NCI-H1092 (cell line): ENCODE measurements at places on chromosomes 13 and 19.

- DNase-seq: no peak
Measured at GRCh38 chr19:608155-609003, 18.7 kb downstream of the HCN2 start.

DNA sequence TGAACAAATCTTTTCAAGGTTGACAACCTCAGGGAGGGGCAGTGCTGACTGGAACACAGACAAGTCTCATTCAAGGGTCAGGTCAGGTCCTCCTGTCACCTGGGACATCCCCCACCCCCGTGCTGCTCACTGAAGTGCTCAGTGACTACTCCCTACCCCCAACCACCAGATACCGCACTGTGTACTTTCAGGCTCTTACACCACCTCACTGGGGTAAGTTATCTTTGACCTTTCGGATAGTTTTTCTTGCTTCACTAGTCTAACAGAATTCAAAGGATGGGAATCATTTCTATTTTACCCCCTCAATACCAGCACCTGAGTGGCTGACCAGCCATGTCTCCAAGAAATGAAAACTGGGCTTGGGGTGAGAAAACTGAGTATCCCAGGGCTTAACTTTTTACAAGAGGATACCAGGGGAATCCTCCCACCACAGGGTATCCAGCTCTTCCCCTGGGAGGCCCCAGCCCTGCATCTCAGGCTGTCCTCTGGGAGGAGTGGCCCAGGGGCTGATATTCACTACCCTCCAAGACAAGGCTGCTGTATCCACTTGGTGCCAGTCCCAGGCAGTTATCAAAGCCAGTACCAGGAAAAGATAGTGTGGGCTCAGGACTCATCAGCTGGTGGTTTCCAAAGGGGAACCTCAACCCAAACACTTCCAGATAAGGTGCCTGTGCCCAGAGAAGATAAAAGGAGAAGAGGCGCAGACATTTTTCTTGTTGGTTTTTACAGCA is 2.1 kb downstream of the ZNF563 start:
- DNase-seq: no peak

GRCh38 chr19:38727868-38728660 is 16.2 kb downstream of the CAPN12 start:
- no peak for DNase-seq

DNA sequence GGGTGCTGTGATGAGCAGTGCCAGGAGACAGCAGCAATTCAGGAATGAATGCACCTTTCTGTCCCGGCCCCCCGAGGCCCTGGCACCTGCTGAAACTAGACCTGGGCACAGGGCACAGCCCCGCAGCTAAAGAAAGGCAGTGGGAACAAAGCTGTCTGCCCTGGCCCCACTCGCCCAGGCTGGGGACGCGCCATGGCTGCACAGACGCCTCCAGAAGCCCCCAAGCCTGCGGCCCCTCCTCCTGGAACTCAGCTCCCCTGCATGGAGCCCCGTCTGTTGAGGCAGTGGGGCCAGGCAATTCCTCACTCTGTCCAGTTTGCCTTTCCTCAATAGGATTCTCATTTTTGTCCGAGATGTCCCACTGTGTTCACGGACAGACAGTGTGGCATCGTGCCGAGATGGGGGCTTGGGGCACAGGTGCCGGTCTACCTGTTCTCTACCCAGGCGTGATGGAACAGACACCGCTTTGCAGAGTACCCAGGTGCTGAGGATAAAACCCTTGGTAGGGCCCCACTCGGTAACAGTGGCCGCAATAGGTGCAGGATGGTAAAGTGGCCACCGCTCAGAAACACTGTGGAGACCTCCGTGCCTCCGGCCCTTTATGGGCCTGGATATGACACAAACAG is 146.5 kb upstream of the SOX1 start:
- no peak for DNase-seq

DNA sequence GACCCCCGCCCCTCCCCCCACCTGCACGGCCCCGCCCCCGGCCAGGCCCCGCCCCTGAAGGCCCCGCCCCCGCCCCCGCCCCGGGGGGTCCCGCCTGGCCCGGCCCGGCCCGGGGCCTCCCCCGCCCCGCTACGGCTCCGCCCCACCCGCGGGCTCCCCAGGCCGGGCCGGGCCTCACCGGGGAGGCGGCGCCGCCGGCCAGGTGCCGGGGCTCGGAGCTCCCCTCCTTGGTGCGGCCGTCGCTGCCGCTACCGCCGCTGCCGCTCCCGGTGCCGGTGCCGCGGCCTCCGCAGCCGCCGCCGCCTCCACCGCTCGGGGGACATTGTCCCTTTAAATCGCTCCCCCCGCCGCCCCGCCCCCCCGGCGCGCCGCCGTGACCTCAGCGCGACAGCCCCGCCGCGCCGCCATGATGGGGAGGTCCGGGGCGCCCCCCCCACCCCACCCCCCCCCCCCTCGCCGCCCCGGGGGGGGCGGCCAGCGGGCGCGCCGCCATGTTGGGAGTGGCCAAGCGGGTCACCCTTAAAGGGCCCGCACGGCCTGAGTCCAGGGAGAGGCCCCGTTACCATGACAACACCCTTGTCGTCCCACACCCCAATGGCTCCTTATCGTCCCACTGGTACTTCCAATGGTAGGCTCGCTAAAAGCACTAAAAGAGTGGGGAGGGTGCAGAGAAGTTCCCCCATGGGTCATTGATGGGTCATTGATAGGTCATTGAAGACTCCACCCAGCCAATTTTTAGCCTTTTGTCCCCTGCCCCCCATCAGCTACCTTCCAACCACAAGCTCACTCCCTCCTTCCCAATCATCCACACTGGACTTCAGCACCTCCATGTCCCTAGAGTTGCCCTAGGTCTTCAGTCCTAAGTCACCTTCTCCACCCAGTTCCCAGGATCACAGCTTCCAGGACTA is at the start of gene WIZ:
TSS of gene WIZ (minus strand) at position 337 of the 908 bp plus-strand sequence. CDS start 1,649 bp downstream, outside the sequence.
- peak; percentile 43 for DNase-seq

GRCh38 chr19:41563854-41564514 is 12.0 kb upstream of the CEACAM21 start:
- DNase-seq: no peak

GRCh38 chr13:37602733-37603381 is 4.3 kb upstream of the POSTN start:
- no peak for DNase-seq

GRCh38 chr13:50713523-50714248 is 129.8 kb downstream of the DLEU7 start:
- DNase-seq: no peak

- DNase-seq: no peak
Measured at GRCh38 chr13:25873242-25873612, 178.6 kb downstream of the SHISA2 start.

- DNase-seq: no peak
Measured at GRCh38 chr13:23380534-23380933, 53.0 kb downstream of the SACS start.

DNA sequence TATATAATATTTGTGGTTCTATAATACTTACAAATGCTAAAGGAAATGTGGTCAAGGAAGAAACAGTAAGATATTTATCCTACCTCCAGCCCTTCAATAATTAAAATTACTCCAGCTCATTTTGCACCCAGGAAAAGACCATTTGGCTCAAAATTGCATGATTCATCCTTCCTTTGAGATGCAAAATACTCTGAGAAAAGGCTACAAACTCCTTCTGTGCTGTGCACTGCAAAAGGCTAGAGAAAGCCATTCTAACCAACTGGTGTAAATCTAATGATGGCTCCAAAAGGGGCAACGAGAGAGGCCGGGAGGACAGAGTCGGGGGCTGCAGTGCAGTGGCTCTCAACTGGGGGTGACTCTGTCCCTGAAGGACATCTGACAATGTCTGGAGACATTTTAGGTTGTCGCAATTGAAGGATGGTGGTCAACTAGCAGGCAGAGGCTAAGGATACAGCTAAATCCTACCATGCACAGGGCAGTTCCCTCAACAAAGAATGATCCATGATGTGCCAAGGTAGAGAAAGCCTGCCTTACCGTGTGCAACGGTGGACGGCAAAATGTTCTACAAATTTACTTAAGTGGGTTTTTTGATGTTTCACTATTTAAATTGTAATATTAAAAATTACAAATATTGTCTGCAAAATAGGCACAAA is 32.6 kb downstream of the SLC7A1 start:
- no peak for DNase-seq

GRCh38 chr19:22783651-22784410 is at the start of gene ZNF99:
ZNF99 (minus strand) TSS chr19:22784151; CDS start chr19:22784016, 135 bp downstream.
- DNase-seq: no peak

DNA sequence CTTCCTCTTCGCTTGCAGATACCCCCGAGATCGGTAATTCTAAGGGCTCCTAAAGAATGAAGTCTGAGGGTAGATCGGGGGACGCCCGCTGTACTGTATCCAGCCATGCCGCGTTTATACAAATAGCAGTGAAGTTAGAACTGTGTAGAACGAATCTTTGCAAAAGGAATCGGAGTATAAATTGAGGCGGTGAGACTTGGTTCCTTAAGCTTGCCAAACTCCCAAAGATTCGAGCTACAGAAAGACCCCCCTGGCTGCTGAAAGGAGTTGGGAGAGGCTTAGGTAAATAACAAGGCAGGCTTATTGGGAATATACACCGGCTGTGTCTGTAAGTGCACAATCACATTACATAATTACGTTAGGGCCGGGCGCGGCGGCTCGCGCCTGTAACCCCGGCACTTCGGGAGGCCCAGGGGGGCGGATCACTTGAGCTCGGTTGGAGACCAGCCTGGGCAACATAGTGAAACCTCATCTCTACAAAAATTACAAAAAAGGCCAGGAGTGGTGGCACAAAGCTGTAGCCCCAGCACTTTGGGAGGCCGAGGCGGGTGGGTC is 12.2 kb downstream of the TMEM160 start:
- DNase-seq: peak; percentile 7

- no peak for DNase-seq
Measured at GRCh38 chr13:21235174-21235573, 58.7 kb downstream of the MRPL57 start.

DNA sequence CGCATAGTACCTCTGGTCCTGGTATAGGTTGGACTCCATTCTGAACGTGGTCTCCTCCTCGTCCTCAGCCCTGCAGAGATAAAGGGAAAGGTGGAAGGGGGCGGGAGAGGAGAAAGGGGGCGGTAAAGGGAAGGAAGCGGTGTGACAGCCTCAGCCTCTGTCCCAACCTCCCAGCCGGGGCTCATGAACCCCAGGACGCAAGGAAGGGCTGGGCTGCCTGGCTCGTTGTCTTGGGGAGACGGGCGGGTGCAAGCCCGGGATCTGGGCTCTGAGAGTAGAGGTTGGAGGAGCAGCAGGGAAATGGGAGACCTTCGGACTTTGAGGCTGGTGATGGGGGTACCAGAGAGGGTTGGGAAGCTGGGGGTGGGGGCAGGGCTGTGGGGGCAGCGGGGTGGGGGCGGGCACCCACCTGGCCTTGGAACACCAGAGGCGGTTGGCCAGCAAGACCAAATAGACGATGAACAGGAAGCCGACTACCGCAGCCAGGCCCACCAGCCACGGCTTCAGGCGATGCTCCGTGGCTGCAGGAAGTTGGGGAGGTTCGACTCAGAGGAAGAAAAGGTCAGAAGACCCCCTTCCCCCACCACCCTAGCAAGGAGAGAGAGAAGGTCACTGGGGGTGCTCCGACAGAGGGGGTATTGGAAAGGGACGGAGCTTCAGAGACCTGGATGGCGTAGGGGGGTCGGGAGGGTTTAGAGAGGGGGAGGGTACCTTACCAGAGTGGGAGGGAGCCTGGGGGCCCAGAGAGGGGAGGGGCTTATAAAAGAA is 1.7 kb downstream of the SMIM24 start:
- no peak for DNase-seq

DNA sequence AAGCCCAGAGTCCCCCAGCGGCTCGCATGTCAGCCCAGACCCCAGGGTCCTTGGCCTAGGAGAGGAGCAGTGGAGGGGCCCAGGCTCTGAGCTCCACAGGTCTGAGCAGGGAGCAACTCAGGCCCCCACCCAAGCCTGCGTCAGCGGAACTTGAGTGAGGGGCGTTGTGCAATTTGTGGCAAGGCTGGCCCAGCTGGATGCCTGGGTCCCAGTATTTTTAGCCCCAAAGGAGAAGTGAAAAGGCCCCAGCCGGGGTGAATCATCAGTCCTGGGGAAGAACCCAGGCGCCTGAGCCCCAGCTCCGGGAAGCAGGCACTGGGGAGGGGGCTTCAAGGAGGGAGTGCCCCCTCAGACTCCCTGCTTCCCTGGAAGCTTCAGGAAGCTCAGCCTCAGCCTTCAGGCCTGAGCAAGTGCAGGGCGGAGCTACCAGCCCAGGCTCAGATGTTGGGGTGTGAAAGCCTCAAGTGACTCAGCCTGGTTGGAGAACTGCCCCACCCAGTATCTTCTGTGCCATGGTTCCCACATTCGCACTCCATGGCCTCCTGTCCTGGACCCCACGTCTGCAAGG is 7.2 kb downstream of the MED29 start:
- no peak for DNase-seq

GRCh38 chr19:1026783-1027649 is 608 bp downstream of the CNN2 start:
- DNase-seq: no peak

- no peak for DNase-seq
Measured at GRCh38 chr19:47232422-47233211, 1.6 kb upstream of the BBC3 start.

DNA sequence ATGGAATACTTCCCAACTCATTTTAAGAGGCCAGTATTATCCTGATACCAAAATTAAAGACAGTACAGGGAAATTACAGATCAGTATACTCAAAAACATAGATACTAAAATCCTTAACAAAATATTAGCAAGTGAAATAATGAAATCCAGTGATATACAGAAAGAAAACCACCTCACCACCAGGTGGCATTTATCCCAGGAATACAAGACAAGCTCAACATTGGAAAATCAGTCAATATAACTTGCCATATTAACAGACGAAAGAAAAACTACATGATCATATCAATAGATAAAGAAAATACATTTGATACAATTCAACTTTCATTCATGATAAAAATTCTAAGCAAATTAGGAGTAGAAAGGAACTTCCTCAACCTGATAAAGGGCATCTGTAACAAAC is 6.7 kb upstream of the GNA15 start:
- DNase-seq: no peak

GRCh38 chr19:17684256-17684655 is 3.9 kb downstream of the UNC13A start:
- DNase-seq: no peak

DNA sequence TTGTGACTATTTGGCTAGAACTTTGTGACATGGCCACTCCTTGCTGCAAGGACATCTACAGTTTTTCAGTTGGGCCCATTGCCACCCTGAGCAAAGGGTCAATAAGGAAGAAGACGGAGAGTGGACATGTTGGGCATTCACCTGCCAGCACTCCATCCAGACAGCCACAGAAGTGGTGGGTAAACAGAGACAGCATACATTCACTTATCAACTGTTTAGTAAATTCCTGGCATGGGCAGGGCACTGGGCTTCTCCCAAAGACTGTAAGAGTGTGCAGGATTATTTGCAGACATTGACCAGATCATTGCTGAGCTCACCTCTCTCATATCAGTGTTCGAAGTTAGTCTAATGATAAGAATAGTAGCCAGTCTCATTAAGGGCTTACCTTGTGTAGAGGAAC is 29.2 kb downstream of the SIPA1L3 start:
- no peak for DNase-seq

DNA sequence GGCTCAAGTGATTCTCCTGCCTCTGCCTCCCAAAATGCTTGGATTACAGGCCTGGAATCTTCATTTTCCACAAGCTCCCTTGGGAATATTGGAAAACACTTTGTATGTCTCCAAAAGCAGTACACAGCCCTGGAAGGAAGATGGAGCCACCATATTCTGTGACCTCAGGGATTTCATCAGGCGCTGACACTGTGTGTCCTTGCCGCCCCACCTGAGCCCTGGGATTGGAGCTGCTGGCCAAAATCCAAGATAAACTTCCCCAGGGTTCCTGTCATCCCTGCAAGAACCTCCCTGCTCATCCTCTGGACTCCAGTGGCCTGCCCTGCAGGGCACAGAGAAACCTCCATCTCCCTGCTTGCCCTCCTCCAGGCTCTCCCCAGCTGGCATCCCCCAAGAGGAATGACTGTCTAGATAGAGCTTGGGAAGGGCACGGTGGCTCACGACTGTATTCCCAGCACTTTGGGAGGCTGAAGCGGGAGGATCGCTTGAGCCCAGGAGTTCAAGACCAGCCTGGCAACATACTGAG is 1.3 kb upstream of the GNG7 start:
- DNase-seq: no peak
